ENCODE measurements at places on chromosomes 7 and 10.
A peak's percentile ranks its signal among the peaks of the same experiment; 100 is the strongest.

DNA sequence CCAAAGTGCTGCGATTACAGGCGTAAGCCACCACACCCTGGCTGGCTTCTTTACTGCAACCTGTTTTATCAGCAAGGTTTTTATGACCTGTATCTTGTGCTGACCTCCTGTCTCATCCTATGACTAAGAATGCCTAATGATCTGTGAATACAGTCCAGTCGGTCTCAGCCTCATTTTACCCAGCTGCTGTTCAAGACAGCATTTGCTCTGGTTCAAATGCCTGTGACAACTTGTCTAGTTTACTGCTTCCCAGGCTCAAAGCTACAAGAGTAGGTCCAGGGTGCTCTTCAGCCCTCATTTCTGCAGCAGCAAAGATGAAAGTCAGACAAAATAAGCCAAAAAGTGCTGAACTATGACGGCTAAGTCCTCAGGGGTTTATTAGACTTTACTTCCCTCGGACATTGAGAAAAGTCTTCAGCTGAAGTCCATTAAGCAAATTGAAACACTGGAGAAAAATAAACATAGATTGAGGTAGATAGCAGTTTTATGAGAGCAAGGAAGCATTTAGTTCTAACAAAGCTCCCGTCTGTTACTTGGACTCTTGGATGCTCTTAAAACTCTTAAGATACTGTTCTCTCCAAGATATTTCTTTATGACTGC, 12.5 kb upstream of the LYZL1 start:
- DNase-seq, result no peak

DNA sequence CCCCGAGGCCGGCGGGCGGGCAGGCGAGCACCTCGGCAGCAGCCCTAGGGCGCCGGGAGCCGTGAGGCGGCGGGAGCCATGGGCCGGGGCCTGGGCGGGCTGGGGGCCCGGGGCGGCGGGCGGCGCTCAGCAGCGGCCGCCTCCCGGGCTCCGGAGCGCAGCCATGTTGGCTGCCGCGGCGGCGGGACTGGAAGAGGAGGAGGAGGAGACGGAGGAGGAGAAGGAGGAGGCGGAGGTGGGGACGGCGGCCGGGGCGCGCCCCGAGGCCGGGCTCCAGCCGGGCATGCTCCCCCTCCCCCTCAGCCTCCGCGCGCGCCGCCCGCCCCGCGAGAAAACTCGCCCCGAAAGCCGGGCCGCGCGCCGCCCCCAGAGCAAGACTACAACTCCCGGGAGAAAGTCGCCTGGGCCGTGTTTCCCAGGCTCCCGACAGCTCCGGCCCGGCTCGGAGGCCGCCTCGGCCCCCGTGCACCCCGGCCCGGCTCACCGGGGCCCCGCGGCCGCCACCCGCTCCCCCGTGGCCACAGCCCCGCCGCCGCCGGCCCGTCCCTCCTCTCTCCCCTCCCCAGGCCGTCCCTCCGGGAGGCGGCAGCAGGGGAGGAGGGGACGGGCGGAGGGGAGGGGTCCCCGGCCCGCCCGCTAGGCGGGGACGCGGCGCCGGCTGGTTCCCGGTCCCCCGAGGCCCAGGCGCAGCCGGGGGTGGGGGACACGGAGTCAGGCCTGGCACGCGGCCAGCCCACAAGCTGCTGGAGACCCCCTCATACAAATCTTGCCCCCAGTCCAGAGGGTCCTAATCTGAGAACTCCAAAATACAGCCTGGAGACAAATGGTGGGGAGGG, at the start of gene DLG5:
DLG5 (minus strand) TSS at position 190 of the 836 bp plus-strand sequence. CDS start 235 bp downstream, outside the sequence.
- DNase-seq, result peak; percentile 29

DNA sequence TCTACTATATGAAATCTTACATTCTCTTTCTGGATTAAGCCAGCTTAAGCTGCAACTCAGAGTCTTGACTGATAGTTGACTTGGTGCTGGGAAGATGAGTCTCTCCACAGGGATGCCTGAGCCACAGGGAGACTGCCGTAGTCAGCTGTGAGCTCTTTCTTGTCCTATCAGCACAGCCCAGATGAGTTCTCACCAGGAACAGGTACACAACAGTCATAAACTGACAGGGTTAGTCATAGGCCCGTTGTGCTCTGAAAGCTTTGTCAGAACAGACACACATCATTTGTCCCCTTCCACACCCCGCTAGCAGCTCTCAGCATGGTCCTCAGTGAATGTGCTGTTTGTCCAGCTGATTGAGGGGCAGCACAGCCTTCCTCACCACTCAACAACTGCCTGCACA, 221.6 kb downstream of the RPS24 start:
- no peak for DNase-seq

GRCh38 chr7:6167004-6167551, 105.3 kb downstream of the CYTH3 start:
- no peak for DNase-seq

- no peak for DNase-seq
Measured at GRCh38 chr10:6221971-6222751, 19.4 kb downstream of the PFKFB3 start.

- DNase-seq, result no peak
Measured at GRCh38 chr7:4182605-4183300, 499.3 kb upstream of the FOXK1 start.

DNA sequence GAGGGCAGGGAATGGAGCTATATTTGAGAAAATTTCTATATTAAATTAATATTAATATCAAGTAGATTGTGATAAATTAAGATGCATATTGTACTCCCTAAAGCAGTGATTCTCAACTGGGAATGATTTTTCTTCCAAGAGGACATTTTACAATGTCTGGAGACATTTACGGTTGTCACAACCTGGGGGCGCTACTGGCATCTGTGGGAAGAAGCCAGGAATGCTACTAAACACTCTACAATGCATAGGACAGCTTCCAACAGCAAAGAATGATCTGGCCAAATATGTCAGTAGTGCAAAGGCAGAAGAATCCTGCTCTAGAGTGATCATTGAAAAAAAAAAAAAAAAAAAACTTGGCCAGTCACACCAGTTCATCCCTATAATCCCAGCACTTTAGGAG, 100.0 kb downstream of the LSM5 start:
- DNase-seq, result no peak

GRCh38 chr7:137458399-137458798, 114.9 kb upstream of the PTN start:
- no peak for DNase-seq

GRCh38 chr7:40276061-40276460, 141.3 kb downstream of the SUGCT start:
- no peak for DNase-seq

- no peak for DNase-seq
Measured at GRCh38 chr7:113812591-113813255, 106.1 kb downstream of the PPP1R3A start.

DNA sequence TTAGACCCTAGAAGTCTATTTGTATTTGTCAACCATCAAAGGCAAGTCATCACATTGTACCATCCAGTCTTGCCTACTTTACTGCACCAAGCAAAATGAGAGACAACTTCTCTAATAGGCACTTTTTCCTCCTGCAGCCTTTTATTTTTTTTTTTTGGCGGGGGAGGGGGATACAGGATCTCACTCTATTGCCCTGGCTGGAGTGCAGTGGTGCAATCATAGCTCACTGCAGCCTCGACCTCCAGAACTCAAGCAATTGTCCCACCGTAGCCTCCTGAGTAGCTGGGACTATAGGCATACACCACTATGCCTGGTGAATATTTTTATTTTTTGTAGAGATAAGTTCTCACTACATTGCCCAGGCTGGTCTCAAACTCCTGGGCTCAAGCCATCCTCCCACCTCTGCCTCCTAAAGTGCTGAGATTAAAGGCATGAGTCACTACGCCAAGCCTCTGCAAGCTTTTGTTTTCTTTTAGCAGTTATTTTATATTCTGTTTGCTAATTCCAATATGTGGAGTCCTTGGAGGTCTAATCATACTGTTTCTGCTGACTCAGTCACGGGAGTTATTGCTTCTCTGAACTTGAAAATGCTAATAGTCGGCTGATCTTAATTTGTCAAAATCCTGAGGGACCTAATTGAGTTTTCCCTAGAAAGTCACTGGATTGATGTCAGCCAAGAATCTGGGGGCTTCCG, 14.2 kb downstream of the KPNA7 start:
- no peak for DNase-seq

- DNase-seq, result no peak
Measured at GRCh38 chr7:16433568-16434122, 12.3 kb upstream of the CRPPA start.

DNA sequence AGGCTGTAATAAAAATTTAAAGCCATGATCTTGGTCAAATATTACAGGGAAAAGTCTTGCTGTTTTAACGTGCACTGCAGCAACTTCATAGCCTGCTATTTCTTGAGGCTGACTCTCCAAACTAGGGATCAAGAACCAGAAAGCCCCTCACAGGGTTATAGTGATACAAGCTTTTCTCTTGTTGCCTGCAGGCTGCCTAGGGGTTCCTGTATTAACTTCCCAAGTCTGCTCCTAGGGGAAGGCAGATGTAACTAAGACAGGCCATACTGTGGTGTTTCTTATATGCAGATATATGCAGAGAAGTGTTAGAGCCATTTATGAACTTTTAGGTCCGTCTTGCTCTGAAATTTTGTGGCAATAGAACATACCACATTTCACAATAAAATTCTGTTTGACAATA, 175.7 kb downstream of the FOXP2 start:
- DNase-seq, result no peak

GRCh38 chr7:16234493-16235146, 186.7 kb downstream of the CRPPA start:
- no peak for DNase-seq

All from germinal center (tissue), 1 donor.